K562 (cell line): ENCODE measurements at places on chromosomes 1 and 21.

DNA sequence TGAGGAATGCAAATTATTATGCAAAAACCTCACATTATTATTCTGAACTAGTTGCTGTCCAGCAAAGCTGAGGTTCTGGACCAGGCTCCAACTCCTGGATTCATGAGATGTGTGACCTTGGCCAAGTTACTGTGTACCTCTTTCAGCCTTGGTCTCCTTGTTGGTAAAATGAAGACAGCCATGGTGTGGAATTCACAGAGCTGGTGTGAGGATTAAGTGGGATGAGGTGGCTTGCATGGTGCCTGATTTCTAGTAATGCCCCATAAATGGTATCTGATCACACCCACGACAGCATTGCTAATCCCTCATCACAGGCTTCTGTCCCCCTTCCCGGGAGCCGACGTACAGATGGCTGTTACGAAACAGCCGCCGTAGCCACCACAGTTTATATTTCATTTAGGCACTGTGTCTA is 59.6 kb downstream of the PGBD5 start:
- DNase-seq, result no peak

GRCh38 chr1:101071470-101071891 is 45.9 kb upstream of the DPH5 start:
- peak; percentile 61 for DNase-seq

DNA sequence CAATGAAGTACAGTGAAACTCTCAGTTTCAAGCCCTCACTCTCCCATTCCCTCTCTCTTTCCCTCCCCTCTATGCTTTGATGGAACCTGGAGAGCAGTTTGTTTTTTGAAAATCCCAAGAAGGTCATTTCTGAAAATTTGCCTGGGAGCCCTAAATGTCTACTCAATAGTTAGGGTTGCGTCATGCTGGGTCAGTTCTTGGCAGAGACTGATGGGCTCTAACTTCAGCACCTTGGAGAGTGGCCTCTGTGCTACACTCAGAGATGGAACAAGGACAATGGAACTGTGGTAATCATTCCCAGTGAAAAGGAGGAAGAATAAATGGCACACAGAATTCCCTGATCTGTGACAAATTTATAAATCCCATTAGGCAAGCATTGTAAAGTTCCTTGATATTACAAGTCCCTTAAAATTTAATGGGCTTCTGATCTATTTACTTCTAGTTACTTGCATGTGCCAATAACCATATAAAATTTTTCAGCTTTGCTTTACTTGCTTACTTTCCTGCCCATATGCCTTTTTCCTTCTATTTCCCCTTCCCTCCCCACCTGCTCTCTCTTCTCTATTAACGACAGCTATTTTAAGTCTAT is 182.9 kb upstream of the KCND3 start:
- peak; percentile 52 for DNase-seq

- no peak for DNase-seq
Measured at GRCh38 chr21:33543505-33544129, 779 bp downstream of the SON start.

DNA sequence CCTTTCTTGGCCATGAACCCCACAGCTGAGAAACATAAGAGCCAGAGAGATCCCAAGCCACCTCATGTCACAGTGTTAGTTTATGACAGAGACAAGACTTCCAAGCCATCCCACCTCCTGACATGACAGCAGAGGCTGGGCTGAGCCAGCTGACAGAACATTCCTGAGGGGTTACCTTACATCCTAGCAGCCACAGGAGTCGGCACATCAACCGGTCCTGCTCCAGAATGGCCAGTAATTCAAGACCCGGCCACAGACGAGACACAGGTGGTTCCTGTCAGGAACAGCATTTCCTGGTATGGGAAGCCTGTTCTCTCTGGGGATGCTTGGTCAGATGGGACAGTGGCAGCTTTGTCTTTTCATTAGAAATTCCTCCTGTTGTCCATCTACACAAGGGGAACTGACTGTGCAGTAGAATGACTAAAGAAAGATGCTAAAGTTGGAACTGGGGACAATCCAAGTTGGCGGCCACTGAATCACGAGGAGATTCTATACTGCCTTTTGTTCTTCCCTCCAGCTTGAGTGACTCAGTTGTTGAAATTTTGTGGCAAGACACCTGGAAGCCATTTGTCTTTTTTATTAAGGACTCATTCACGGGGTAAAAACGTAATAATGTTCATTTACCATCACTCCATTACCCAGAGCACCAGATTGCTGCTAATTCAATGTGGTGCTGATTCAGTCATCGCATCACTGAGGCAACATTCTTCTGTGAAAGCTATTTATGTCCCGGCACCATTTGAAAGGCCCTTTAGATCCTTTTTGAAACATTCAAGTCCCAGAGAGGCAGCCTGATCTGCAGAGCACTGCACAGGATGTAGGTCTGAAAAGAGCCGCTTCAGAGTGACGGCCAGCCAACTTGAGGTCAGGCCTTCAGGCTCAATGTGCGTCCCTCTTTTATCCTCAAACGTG is 37.2 kb upstream of the NPL start:
- no peak for DNase-seq

DNA sequence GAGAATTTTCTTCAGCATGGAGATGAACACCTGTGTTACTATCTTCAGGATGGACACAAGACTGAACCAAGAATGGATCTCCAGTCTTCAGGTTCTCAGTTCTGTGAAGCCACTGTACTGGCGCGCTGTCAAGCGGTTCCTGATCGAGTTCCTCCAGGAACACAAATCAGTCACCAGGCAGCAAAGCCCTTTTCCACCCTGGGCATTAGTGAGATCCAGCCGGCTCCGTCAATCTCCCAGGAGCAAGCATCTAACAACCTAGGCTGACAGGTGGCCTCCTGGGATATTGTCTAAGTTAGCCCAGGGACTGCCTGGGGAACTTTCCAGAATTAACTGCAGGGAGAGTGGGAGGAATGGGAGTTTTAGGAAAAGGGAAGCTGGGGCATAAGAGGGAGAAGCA is 9.7 kb upstream of the IGFN1 start:
- DNase-seq, result no peak

GRCh38 chr1:54016343-54017282 is 1.4 kb downstream of the LDLRAD1 start:
- DNase-seq, result no peak
